ENCODE measurements at places on chromosomes 7 and 10.

- DNase-seq: no peak
These were observed 10.9 kb upstream of the TEX47 start for GRCh38 chr7:88806280-88807037.

- no peak for DNase-seq
These were observed 9.7 kb upstream of the RASSF4 start for GRCh38 chr10:44949915-44950314.

- peak; percentile 7 for DNase-seq
These were observed 88.2 kb downstream of the ELFN1 start for GRCh38 chr7:1758028-1758858.

DNA sequence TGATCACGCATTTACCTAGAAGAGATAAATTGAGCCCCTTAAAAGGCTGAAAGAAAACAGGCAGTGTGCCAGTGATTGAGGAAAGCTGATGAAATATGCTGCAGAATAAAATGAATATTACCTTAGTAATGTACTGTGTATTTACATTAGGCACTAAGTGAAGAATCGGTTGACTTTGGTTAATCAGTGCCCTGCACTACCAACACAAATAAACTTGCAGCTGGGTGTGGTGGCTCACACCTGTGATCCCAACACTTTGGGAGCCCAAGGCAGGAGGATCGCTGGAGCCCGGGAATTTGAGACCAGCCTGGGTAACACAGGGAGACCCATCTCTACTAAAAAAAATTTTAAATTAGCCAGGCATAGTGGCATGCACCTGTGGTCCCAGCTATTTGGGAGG, 148.3 kb upstream of the TCF7L2 start:
- DNase-seq: no peak

- DNase-seq: no peak
These were observed 20.4 kb downstream of the RFC2 start for GRCh38 chr7:74233655-74234285.

DNA sequence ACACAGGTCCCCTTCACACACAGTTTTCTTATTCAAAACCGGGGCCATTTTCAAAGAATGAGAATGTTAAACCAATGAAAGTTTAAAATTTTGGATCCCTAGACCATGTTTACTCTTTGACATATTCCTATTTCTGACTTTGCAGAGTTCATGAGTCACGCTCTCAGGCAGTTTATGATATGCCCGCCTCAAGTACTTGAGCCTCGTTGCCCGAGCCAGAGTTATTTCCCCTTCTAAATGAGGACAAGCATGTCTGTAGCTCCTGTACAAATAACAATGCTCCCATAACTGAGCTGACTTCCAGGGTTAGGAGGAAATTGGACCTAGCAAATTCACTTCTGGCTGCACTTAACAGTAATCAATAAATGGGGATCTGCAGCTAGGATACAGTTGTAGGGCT, 87.9 kb upstream of the PDE1C start:
- DNase-seq: no peak

- no peak for DNase-seq
These were observed 122.5 kb downstream of the RELN start for GRCh38 chr7:103866919-103867318.

DNA sequence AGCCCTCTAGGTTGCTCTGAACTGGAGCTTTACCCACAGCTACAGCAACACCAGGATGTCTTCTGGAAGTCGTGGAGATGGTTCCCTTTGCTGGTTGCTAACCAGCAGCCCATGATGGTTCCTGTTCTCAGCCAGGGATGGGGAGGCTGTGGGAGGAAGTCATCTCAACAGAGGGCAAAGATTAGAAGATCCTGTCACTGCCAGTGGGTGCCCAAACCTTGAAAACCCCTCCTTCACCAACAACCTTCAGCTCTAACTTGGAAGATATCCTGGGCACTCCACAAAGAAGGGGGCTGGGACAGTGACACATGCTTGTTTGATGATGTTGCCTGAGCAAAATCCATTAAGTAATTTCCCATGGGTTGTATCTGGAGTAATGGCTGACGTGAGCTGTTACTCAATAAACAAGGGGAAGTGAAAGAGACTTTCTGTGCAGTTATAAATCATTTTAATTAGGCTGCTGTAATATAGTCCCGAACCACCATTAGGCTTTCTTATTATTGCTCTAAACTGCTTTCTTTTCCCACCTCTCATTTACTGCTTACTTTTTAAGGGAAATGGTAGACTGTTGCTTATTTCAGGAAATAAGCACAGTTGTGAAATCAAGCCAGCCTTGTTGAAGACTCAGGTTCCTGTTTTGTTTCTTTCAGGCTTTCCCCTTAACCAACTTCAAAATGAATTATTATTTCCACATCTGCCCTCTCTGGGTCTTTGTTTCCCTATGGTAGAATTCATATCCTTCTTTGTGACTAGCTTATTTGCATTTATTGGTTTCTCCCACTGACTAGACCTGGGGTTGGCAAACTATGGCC, 124.8 kb downstream of the PPP1R17 start:
- no peak for DNase-seq

GRCh38 chr7:72222136-72222535, 190.0 kb downstream of the CALN1 start:
- no peak for DNase-seq

- no peak for DNase-seq
These were observed 253.8 kb downstream of the MAD1L1 start for GRCh38 chr7:1978656-1979590.

GRCh38 chr7:116259871-116260440, 49.6 kb downstream of the TES start:
- peak; percentile 72 for DNase-seq

DNA sequence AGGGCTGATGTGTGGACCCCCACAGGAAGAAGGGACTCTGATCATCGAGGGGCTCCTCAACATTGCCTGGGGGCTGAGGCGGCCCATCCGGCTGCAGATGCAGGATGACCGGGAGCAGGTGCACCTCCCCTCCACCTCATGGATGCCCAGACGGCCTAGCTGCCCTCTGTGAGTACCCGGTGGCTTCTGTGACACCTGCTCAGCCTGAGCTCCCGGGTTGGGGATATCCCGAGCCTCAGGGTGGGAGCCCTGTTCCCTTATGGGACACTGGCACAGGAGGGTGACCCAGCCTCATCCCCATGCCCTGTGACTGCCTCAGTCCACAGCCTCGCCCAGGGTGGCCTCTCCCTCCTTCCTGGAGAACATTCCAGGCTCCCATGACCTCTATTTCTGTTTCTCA, 3.9 kb upstream of the DEPP1 start:
- DNase-seq: no peak

- no peak for DNase-seq
These were observed 56.5 kb downstream of the EXOC4 start for GRCh38 chr7:133309333-133309732.

GRCh38 chr10:31590023-31590800, 271.2 kb downstream of the ZEB1 start:
- no peak for DNase-seq

GRCh38 chr10:35614312-35614711, 9.2 kb downstream of the GJD4 start:
- DNase-seq: no peak

DNA sequence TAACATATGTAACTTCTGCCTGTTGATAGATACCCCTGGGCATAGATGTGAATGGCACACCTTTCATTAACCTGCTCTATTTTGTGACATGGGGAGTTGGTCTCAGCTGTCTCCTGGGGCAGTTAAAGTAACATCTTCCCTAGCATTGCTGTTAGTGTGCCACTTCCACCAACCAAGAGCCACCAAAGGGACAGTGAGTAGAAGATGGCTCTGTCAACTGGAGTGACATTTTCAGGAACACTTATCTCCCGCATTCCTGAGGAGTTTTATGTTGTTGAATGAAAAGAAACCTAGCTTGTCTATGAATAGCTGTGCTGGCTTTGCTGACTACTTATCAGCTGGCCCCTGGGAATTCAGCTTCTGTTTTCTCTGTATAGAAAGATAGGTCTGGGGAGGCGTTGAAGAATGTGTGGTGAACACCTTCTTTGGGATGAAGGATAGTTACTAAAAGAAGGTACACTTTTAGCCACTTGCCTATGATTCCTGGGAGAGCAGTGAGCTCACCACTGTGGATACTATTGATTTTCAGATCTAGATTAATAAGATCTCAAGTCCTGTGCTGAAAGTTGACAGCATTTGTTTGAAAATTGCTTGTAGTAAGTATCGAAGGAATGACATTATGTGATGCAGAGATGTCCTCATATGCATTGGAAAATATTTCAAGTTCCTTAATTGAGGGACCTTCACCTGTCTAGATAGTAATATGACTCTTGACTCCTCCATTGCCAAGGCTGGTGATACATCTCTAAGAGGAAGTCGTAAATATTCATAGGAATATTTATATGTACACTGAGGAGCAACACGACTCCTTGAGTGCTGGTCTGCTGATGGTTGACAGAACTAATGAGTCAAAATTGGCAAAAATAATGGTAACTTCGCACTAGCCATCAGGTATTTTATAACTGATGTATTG, 7.6 kb downstream of the STARD3NL start:
- DNase-seq: no peak

- no peak for DNase-seq
These were observed 23.9 kb upstream of the MPP7 start for GRCh38 chr10:28326516-28327490.

DNA sequence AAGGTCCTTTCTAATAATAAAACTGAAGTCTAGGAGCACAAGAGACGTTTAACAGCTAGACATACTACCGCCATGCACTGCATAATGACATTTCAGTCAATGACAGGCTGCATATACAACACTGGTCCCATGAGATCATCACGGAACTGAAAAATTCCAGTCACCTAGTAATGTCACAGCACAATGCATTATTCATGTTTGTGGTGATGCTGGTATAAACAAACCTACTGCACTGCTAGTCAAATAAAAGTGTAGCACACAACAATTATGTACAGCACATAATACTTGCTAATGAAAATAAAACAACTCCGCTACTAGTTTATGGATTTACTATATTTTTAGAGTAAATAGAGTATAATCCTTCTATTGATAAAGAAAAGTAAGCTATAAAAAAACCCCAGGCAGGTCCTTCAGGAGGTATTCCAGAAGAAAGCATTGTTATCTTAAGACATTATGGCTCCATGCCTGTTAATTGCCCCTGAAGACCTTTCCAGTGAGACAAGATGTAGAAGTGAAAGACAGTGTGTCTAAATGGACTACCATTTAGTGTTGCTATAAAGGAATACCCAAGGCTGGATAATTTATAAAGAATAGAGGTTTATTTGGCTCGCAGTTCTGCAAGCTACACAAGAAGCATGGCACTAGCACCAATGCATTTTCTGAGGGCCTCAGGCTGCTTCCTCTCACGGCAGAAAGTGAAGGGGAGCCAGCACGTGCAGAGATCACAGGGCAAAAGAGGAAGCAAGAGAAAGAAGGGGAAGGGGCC, 47.1 kb downstream of the HIBADH start:
- no peak for DNase-seq

- no peak for DNase-seq
These were observed 182.4 kb downstream of the TPK1 start for GRCh38 chr7:144653449-144653848.

- DNase-seq: no peak
These were observed 468.0 kb upstream of the FZD8 start for GRCh38 chr10:36110097-36110496.

GRCh38 chr7:40608321-40609075, 473.7 kb downstream of the SUGCT start:
- DNase-seq: no peak

DNA sequence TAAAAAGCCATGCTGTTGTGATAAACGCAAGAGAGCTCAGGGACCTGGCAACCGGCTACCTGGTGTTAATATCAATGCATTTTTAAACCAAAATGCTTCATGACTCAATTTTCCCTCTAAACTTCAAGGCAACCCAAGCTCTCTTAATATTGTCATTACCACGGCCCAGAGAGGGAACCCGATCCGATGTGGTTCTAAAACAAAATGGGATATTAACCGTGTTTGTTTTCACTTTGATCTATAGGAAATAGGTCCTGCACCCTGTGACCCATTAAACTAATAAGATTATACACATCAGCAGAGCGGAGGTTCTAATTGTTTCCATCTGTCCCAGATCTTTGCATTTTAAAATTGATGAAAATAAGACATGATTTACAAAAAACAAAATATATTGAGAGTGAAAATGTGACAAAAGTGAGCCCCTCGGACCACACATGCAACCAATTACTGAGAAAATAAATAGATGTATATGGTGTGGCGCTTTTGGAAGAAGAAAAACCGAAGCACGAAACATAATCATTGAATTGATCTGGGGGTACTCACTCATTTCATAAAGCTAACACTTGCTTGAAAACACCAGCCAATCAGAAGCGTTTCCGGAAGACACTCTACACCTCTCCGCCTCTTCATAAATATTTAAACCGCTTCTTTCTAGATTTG, 290.3 kb upstream of the NFE2L3 start:
- DNase-seq: no peak

- no peak for DNase-seq
These were observed at the start of gene ELMO1 for GRCh38 chr7:37448636-37449361. ELMO1 (minus strand) TSS chr7:37448864; CDS start chr7:37342690, 106,174 bp downstream.

GRCh38 chr7:107446988-107447387, 22.9 kb upstream of the GPR22 start:
- DNase-seq: no peak

DNA sequence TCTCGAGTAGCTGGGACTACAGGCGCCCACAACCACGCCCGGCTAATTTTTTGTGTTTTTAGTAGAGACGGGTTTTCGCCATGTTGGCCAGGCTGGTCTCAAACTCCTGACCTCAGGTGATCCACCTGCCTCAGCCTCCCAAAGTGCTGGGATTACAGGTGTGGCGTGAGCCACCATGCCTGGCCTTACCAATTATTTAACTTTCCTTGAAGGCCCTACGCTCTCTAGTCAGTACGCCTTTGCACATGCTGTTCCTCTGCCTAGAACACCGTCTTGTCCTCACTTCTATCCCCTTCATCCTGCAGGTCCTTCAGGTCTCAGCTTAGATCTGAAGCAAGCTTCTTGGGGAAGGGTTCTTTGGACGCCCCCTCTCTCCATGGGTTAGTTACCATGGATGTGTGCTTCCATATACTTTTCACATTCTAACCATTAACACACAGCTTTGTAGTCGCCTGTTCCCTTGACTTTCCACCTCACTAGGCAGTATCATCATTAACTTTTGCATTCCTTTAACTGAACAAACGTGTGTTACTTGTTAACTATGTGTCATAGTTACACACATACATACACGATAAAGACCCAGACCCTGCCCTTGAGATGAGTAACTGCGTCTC, 592 bp upstream of the ATP6V1F start:
- DNase-seq: no peak

GRCh38 chr10:75957314-75958120, 526.1 kb downstream of the LRMDA start:
- DNase-seq: no peak

- no peak for DNase-seq
These were observed 26.3 kb upstream of the SH3PXD2A start for GRCh38 chr10:103881416-103882284.

- DNase-seq: no peak
These were observed at the start of gene MACC1 for GRCh38 chr7:20217193-20217948. MACC1 (minus strand) TSS chr7:20217384; CDS start chr7:20161862, 55,522 bp downstream.

Data from HS-27A (cell line).